ENCODE measurements at places on chromosomes 12 and 14.

- DNase-seq = no peak
Measured at GRCh38 chr12:25876383-25877045, 82.0 kb upstream of the RASSF8 start.

GRCh38 chr12:12845794-12846243, 32.7 kb downstream of the DDX47 start:
- DNase-seq = no peak

DNA sequence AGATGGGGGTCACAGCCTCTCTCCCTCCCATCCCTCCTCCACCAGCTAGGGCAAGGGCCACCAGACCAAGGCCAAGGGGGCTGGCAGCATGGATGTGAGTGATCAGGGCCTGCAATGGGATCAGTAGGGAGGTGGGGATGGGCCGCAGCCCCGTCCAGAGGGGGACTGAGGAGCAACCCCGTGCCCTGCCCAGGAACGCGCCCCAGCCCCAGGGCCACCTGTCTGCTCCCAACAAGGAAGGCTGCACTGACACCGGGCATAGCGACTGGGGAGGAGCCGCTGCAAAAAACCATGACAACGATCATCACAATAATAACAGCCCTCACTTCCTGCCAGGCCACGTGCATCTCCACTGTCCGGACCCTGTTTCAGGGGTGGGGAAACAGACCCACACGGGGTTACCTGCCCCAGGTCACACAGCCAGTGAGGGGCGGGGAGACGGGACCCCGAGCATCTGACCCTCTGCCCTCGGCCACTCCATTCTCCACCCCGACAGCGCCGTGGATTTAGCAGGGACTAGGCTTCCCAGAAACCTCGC, 24.3 kb downstream of the NCOR2 start:
- DNase-seq = no peak

DNA sequence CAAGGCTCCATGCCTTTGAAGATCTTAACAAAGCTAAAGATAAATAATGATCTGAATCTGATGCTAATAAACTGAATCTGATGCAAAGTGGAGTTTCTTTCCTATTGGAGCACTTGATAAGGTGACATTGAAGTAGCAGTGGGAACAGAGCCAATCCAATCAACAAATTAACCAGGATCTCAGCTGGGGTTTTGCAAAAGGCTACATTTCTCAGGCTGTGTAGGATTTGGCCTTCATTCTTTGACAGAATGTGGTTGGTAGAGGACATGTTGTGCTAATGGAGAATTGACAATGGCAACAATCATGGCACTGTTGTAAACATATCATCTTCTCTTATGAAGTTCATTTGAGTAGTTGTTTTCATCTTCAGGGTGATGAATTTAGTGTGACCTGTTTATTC, 164.9 kb downstream of the CCDC91 start:
- DNase-seq = no peak

DNA sequence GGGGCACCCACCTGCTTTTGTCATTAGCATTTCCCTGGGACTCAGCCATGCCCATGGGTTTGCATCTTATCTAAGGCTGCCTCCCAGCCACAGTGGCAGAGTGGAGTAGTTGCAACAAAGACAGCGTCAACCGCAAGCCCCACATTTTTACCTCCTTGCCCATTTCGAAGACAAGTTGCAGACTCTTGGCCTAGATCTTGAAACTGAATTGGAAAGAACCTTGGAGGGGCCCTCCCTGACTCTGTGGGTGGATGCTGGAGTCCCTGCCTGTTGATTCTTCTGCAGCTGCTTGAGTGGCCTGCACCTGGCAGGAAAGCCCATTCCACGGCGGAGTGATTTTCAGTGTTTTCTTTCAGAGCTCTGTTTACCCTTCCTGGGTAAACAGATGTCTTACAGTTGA, 309.0 kb downstream of the VRK1 start:
- DNase-seq = no peak

GRCh38 chr12:68370006-68370590, 37.9 kb upstream of the MDM1 start:
- DNase-seq = no peak

DNA sequence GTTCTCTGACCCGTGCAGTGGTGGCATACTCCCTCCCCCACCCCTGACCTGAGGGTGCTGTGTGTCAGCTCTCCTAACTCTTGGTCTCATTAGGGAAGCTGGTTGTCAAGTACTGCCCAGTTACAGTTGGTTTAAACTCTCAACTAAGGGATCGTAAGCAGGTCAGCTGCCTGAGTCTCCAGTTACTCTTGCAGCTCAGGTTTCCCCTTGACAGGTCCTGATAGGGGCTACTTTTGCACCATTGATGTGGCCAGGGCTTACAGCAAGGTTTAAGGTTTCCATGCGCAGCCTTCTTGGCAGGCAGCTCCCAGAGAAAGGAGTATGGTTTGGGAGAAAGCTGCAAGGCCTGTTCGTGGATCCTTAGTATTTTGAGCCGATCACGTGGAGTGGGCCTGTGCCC, 74.5 kb downstream of the ETV6 start:
- no peak for DNase-seq

GRCh38 chr14:63269561-63270225, 49.0 kb downstream of the GPHB5 start:
- no peak for DNase-seq

DNA sequence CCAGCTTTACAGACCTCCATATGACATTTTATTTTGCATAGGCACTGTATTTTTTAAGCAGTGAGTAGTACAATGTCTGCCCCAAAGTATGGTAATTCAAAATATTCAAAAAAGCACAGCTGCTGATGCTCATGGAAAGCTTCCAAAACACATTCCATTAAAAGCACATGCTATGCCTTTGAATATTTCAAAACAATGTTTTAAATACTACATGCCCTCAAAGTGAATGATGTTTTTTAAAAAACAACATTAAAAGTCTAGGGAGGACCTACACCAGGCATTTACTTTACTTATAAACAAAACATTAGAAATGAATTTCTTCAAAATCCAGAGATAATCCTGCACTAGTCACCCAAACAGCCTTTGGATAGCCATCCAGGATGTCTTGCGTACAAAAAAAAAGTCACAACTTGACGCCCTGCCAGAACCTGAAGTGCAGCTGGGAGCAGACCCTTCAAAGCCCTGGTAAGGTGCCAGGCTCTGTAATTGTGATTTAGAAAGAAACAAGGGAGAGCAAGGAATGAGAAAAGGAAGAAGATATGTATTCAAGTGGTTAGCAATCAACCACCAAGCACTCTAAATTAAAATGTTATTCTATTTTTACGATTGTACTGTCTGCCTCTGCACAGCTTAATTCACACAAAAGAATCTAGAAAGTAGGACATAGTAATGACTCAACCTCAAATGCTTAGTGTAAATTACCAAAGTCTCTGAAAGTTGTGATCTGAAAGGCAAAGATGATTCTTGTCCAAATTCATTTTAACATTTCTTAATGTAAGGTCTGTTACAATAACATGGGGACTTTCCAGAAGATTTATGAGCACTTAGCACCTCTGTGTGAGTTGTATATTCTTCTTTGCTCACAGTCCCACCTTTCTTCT, 31.9 kb downstream of the CEP83 start:
- peak; percentile 73 for DNase-seq

DNA sequence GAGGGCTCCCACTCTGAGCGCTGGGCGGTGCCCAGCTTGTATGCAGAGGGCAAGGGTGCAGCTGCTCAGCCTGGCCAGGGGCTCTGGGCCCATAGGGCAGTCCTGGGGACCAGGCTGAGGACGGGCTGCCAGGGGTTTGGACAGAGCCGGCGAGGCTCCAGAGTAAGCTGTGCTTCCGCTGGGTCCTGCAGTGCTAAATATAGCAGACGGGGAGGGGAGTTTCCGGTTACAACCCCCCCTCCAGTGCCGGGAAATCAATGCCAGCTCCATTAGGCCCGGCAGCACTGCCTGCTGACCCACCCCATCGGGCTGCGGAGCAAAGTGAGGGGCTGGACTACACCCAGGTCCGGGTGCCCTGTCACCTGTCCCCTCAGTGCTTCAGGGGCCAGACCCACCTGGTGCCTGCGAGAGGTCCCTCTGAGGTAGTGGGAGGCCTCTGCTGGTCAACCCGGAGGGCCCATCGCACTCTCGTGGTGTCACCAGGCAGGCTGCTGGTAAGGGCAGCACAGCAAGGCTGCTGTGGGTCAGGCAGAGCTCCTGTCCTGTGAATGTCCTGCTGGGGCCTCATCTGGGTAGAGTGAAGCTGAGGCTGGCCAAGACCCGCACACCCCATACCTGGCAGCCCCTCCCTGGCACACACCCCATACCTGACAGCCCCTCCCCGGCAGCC, 2.6 kb upstream of the JAG2 start:
- DNase-seq = no peak

- DNase-seq = no peak
Measured at GRCh38 chr12:95516757-95517156, 34.5 kb downstream of the USP44 start.

DNA sequence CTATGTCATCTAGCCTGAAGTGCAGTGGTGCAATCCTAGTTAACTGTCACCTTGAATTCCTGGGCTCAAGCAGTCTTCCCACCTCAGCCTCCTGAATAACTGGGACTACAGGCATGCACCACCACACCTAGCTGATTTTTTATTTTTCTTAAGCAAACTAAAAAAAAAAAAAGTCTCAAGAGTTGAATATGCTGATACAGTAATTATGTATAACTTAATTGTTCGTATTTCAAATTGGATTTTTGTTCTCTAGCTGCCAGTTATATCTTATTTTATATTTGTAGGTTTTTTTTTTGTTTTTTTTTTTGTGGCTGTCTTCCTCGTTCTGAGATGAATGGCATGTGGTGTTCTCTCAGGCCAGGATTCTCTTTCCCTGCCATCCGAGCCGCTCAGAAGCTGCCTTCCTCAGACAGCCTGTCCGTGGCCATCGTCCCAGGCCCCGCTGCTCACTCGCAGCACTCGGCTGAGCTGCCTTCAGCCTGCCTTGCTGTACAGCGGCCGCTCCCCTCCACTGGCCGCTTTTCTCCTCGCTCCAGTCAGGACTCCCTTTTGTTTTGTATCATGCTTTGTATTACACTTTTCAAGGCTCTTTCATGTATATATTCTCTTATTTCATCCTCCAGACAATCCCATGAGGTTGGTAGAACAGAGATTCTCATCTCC, 53.3 kb downstream of the WDR20 start:
- no peak for DNase-seq

Data from fibroblast of skin of left biceps (primary cell).